Large intestine (tissue), 12 donors: ENCODE measurements at places on chromosomes 4 and X.

DNA sequence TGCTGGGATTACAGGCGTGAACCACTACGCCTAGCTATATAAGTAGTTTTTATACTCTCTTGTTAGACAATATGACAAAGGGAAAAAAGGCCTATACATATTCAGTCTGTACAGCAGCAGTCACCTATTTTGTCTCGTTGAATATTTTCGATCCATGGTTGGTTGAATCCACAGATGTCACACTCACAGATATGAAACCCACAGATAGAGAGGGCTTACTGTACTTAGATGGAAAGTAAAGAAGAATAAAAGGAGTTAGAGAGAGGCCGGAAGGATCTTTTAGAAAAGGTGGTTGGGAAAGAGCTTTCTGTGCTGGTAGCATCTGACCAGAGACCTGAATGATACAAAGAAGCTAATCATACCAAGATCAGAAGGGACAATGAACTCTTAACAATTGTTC is 38.3 kb upstream of the SPINK2 start:
- H3K27ac ChIP-seq: no peak overlapping the region
- H3K4me1 ChIP-seq: no peaks in the 10 kb centered on the region
- no peak overlapping the region for H3K4me3 ChIP-seq
- no peak for DNase-seq
- peaks cover 4% of the 10 kb centered on the region for H3K27me3 ChIP-seq

- no peaks in the 10 kb centered on the region for H3K36me3 ChIP-seq
- no peak for DNase-seq
- peaks cover 30% of the 10 kb centered on the region for H3K4me1 ChIP-seq
- peak overlapping the region; percentile 68 for H3K27ac ChIP-seq
- no peak overlapping the region for H3K4me3 ChIP-seq
These were observed 49.7 kb downstream of the ABCG2 start for GRCh38 chr4:88108747-88109122.

DNA sequence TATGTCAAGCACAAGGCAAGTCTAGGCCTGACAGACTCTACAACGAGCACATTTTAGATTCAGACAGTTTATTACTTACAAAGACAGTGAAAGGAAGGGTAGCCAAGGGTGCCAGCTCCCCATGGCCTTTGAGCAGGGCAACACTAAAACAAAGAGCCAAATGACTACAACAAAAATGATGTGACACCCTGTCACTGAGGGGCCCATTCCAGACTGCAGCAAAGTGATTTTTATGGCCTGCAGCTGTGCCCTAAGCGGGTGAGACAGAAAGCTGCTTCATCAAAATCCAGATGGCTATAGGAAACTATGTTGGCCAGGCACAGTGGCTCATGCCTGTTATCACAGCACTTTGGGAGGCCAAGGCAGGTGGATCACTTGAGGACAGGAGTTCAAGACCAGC is 13.4 kb upstream of the RP2 start:
- H3K27ac ChIP-seq: no peak overlapping the region
- H3K4me1 ChIP-seq: no peaks in the 10 kb centered on the region
- no peak for DNase-seq
- no peak overlapping the region for H3K4me3 ChIP-seq
- H3K27me3 ChIP-seq: no peaks in the 10 kb centered on the region

DNA sequence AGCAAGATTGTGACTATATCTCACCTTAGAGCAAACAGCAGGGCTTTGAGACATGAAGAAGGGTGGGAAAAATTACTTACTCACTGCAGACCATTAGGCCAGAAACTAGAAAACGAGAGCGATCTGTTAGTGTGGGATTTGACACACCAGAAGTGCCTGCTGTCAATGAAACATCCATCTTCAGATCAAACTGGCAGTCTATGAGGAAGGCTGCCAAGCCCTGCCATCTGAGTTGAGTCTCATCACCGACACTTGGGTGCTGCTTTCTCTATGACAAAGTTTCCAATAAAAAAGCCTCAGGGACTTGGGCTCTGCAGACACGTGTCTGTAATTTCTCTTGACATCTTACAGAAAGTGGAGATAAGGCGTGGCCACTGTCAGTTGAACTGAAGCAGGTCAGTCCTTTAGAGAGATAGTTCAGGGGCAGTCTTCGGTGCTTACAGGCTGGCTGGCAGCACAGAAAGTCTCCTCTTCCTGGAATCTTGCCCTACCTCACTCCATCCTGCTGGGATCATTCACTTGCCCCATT is 40.1 kb upstream of the LDB2 start:
- no peaks in the 10 kb centered on the region for H3K36me3 ChIP-seq
- H3K4me3 ChIP-seq: no peak overlapping the region
- H3K27ac ChIP-seq: no peak overlapping the region
- H3K4me1 ChIP-seq: no peaks in the 10 kb centered on the region

DNA sequence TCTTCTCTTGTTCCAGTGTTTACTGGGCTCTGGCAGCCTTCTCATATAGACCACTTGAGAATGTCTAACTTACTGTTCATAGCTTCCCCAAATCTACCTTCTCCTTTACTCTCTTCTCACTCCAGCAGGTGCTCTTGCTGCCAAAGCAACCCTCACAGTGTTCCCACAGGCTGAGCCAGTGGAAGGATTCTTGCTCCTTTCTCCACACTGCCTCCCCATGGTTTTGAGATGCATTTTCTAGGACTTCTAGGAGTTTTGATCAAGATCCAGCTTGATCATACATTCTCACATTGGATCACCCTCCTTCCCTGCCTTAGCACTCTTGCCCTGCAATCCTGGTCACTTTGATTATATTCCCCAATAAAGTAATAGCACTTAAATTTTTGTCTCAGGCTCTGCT is 230.8 kb downstream of the TMEM47 start:
- H3K4me3 ChIP-seq: no peak overlapping the region
- no peak overlapping the region for H3K27ac ChIP-seq
- no peaks in the 10 kb centered on the region for H3K4me1 ChIP-seq
- H3K36me3 ChIP-seq: no peaks in the 10 kb centered on the region
- DNase-seq: no peak

- no peak for DNase-seq
- H3K27ac ChIP-seq: no peak overlapping the region
- no peak overlapping the region for H3K4me3 ChIP-seq
- no peaks in the 10 kb centered on the region for H3K27me3 ChIP-seq
These were observed 21.1 kb downstream of the RNF4 start for GRCh38 chr4:2489841-2490552.

- peak within 1 kb of the TSS; percentile 44 for H3K4me3 ChIP-seq
- peaks cover 3% of the 10 kb centered on the region for H3K27me3 ChIP-seq
- DNase-seq: peak; percentile 82
- peaks cover 3% of the 10 kb centered on the region for H3K4me1 ChIP-seq
- peak within 1 kb of the TSS; percentile 26 for H3K27ac ChIP-seq
- no peaks in the 10 kb centered on the region for H3K36me3 ChIP-seq
These were observed at the start of gene ARHGAP24 for GRCh38 chr4:85474818-85475630. ARHGAP24 (plus strand) TSS chr4:85475150.

DNA sequence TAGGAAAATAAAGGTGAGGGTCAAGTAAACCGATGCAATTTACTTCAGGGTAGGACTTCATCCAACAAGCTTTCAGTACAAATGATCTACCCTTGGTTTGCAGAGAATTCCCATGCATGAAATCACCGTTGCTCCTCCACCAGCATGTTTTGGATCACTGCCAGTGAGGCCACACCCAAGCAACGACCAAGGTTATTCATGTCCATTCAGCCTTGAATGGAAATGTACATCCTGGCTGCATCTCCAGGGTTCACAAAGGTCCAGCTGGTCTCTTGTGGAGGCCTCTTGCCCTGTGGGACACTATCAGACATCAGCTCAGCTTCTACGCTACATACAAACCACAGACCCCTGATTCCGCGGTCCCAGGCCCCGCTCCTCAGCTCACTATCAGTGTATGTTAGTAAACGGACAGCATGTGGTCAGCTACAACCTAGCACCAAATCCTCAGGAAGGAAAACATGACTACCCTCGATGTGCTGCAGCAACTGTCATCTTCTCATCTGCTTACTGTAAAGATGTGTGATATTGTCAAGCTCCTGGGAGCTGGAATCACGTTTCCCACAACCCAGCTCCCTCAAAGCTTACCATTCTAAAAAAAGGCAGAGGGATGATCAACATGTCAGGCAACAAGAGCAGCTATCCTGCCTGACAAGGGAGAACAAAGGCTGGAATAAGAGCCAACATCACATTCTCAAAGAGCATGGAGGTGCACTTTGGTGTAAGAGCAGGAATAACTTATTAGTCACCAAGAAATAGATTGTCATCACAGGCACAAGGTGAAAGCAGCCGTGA is 4.9 kb downstream of the LYAR start:
- no peaks in the 10 kb centered on the region for H3K27me3 ChIP-seq
- H3K4me3 ChIP-seq: no peak overlapping the region
- H3K27ac ChIP-seq: no peak overlapping the region
- peak; percentile 19 for DNase-seq
- peaks cover 10% of the 10 kb centered on the region for H3K4me1 ChIP-seq

DNA sequence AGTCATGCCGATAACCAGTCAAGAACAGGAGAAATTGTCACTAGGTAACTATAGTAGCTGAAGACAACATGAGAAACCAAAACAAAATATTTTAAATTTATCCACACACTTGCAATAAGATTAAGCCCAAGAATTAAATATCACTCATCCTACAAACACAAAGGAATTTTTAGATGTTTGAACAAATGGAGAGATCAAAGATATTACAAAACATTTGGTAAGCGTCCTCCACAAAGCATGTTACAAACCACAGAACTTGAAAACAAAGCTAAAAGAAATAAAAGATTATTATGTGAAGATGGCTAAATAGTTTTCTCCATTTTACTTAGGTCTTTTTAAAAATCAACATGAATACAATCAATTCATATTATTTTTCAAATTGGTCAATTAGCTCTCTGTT is 631.9 kb upstream of the INTU start:
- H3K4me3 ChIP-seq: no peak overlapping the region
- H3K27me3 ChIP-seq: no peaks in the 10 kb centered on the region
- no peaks in the 10 kb centered on the region for H3K36me3 ChIP-seq
- no peaks in the 10 kb centered on the region for H3K4me1 ChIP-seq

GRCh38 chr4:24130637-24131036 is 240.8 kb upstream of the PPARGC1A start:
- H3K4me3 ChIP-seq: no peak overlapping the region
- H3K36me3 ChIP-seq: no peaks in the 10 kb centered on the region
- no peaks in the 10 kb centered on the region for H3K4me1 ChIP-seq

DNA sequence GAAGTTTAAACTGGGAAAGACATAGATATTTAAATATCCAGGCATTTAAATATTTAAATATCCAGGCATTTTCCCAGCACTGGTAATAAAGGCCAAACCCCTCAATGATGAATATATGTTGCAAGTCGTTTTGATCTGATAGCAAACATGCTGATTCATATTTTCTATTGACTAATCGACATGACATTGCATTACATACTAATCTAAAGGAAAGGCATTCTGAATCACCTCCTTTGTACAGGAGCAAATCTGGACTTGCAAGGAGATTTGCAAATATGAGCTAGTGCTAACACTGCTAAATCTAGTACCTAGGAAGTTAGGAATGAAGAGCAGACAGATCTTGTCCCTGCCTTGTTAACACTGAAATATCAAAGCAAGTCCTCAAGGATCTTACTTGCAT is 207.3 kb downstream of the SLC7A11 start:
- no peaks in the 10 kb centered on the region for H3K27me3 ChIP-seq
- H3K4me3 ChIP-seq: no peak overlapping the region
- no peaks in the 10 kb centered on the region for H3K36me3 ChIP-seq
- no peaks in the 10 kb centered on the region for H3K4me1 ChIP-seq
- no peak overlapping the region for H3K27ac ChIP-seq

- no peak for DNase-seq
- no peaks in the 10 kb centered on the region for H3K4me1 ChIP-seq
- no peaks in the 10 kb centered on the region for H3K36me3 ChIP-seq
- H3K27ac ChIP-seq: no peak within 1 kb of the TSS
- peak within 1 kb of the TSS; percentile 24 for H3K4me3 ChIP-seq
These were observed at the start of gene FRMPD4 for GRCh38 chrX:12138361-12139313. FRMPD4 (plus strand) TSS chrX:12138473; CDS start chrX:12138972, 499 bp downstream.

DNA sequence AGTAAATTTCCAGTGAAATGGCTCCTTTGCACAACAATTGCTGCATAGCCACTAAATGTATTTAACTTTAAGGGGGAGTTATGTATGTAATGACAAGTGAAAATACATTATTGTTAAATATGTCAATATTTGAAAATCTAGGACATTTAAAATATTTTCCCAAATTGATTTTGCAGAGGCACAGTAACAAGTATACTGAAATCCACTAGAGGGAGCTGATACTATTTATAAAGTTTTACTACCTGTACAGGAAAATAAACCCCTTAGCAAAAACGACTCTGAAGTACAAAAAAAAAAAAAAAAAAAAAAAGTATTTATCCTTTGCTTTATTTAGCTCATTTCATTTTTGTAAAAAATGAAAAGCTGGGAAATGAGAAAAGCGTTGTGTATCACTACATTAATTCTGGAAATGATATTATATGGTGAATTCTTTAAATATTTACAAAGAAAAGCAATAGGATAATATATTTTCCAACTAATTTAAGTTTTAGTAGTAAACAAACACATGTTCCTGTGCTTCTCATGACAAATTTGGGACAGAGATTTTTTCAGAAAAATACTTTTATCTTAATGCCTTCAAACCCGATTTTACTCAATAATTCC is 727.7 kb downstream of the DMD start:
- H3K27ac ChIP-seq: no peak overlapping the region
- H3K27me3 ChIP-seq: no peaks in the 10 kb centered on the region
- no peak for DNase-seq
- no peak overlapping the region for H3K4me3 ChIP-seq
- no peaks in the 10 kb centered on the region for H3K4me1 ChIP-seq
- H3K36me3 ChIP-seq: no peaks in the 10 kb centered on the region

- H3K27ac ChIP-seq: no peak overlapping the region
- peak; percentile 64 for DNase-seq
- H3K4me1 ChIP-seq: peaks cover 6% of the 10 kb centered on the region
- H3K4me3 ChIP-seq: no peak overlapping the region
- no peaks in the 10 kb centered on the region for H3K36me3 ChIP-seq
These were observed 58.4 kb upstream of the CCDC149 start for GRCh38 chr4:24971192-24971591.

GRCh38 chrX:109773374-109773773 is 40.3 kb upstream of the ACSL4 start:
- H3K4me1 ChIP-seq: no peaks in the 10 kb centered on the region
- H3K27ac ChIP-seq: no peak overlapping the region
- H3K4me3 ChIP-seq: no peak overlapping the region
- H3K36me3 ChIP-seq: no peaks in the 10 kb centered on the region
- H3K27me3 ChIP-seq: no peaks in the 10 kb centered on the region
- DNase-seq: no peak

GRCh38 chr4:57148177-57148576 is 38.0 kb upstream of the IGFBP7 start:
- no peaks in the 10 kb centered on the region for H3K27me3 ChIP-seq
- no peaks in the 10 kb centered on the region for H3K4me1 ChIP-seq
- DNase-seq: no peak
- no peak overlapping the region for H3K4me3 ChIP-seq
- no peak overlapping the region for H3K27ac ChIP-seq
